CD4-positive, alpha-beta memory T cell (primary cell): ENCODE measurements at places on chromosomes 13 and 19.

GRCh38 chr13:78997902-78998629 lies 339.1 kb upstream of the OBI1 start:
- DNase-seq = no peak

DNA sequence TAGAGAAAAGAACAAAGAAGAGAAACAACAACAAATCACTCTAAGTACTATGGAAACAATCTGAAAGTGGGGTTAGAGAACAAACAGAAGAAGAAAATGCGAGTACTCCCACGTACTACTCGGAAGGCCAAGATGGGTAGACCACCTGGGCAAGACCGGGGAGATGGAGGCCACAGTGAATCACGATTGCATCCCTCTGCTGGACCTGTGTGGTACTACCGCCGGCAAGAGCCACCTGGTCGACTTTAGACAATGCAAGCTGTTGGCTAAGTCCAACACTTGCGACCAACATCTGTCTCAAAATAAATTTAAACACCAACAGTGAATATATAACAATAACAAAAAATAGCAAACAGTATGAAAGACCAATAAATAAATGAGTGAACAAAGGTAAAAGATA lies 45.5 kb upstream of the ZNF91 start:
- no peak for DNase-seq

- peak; percentile 18 for DNase-seq
Measured at GRCh38 chr13:113292021-113292862, 4.8 kb upstream of the LAMP1 start.

DNA sequence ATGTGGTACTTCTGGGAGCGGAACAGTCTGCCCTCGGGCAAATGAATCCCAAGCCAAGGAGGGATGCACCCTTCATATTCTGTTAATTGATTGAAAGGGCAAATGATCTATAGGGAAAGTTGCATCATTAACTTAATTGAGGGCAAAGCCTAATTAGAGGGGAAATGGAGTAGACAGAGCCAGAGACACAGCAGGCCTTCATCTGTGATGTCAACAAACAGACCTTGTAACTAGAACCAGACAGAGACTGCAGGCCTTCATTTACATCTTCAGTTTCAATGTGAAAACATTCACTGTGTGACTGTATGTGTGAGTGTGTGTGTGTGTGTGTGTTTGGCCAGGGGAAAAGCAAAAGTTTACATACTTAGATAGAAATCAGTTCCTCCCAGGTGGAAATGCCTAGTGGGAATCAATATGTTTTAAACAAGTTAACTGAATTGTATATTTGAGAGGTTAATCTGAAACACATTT lies 126.4 kb downstream of the SPRY2 start:
- no peak for DNase-seq

GRCh38 chr13:60584976-60585375 lies 188.0 kb downstream of the TDRD3 start:
- DNase-seq = no peak

GRCh38 chr13:110687736-110688135 lies 18.2 kb downstream of the CARS2 start:
- DNase-seq = no peak

GRCh38 chr13:28542804-28543203 lies 47.9 kb upstream of the FLT1 start:
- no peak for DNase-seq

DNA sequence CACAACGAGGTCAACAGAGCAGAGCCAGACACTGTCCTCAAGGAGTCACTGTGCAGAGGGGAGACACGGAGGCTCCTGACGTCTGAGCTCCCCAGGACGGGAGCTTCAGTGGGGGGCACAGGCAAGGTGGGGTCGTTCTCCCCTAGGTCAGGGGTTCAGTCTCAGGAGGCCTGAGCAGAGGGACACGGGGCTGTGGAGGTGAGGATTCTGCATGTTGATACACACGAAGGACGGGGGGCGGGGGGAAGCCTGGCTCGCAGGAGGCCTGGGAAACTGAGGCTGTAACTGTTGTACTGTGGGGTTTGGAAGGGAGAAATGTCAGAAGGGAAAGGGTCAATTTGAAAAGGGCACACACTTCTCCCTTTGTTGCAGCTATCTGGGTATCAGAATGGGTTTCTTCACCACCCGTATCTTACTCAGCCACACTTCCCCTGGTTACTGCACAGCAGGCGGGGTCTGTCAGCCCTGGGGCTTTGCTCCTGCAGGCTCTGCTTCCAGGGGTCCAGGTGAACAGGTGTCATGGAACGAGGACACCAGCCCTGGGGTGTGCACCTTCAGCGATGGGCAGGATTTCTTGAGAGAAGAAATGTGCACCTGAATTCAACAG lies 748 bp upstream of the SIGLEC8 start:
- no peak for DNase-seq

DNA sequence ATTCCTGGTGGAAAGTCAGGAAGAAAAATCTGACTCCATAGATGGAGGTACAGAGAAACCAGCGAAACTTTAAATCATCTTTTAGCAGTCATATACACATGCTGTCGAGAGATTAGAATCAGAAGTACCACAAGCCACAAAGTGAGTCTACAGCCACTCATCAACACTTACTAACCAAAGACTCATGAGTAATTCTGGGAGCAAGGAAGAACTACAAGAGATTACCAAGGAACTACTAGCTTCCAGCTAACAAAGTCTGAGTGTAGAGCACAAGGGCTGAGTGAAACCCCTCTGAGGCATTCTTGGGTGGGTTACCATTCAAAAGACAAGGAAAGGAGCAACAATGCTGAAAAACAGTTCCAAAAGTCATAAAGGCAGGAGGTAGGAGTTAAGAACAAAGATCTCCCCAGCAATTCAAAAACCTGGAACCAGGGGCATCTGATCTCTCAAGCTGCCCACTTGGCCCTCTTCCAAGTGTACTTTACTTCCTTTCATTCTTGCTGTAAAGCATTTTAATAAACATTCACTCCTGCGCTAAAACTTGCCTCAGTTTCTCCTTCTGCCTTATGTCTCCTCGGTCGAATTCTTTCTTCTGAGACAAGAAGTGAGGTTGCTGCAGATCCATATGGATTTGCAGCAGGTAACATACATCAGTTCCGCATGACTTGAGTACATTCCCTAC lies 13.0 kb downstream of the RBM26 start:
- DNase-seq = peak; percentile 43

- no peak for DNase-seq
Measured at GRCh38 chr19:4061683-4062418, 4.8 kb downstream of the ZBTB7A start.

DNA sequence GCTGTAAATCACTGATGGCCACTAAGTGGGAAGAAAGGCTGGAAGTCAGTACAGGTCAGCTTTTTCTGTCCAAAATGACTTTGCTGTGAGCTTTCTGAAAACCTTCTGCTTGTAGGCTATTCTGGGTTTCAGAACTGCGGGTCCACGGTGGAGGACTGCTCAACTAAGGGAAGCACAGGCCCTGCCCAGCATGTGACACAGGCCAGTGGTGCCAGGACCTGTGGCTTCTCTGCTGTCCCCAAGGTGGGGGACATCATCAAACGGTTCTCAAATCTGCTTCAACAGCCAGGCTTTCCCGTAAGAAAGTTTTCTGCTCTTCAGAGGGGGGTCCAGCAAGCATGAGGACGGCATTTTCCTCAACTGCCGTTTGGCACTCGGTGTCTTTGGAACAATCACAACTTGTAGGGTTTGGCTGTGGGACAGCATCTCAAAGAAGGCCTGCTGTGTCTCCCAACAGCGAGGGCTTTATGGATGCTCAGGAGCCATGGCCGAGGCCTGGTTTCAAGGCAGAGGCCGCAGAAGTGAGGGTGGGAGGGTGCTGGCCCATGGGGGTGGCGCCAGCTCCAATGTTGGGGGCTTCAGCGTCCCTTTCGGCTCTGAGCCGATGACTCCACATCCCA lies 3.8 kb downstream of the SGTA start:
- DNase-seq = no peak

- DNase-seq = no peak
Measured at GRCh38 chr13:93649496-93649895, 422.9 kb downstream of the GPC6 start.

DNA sequence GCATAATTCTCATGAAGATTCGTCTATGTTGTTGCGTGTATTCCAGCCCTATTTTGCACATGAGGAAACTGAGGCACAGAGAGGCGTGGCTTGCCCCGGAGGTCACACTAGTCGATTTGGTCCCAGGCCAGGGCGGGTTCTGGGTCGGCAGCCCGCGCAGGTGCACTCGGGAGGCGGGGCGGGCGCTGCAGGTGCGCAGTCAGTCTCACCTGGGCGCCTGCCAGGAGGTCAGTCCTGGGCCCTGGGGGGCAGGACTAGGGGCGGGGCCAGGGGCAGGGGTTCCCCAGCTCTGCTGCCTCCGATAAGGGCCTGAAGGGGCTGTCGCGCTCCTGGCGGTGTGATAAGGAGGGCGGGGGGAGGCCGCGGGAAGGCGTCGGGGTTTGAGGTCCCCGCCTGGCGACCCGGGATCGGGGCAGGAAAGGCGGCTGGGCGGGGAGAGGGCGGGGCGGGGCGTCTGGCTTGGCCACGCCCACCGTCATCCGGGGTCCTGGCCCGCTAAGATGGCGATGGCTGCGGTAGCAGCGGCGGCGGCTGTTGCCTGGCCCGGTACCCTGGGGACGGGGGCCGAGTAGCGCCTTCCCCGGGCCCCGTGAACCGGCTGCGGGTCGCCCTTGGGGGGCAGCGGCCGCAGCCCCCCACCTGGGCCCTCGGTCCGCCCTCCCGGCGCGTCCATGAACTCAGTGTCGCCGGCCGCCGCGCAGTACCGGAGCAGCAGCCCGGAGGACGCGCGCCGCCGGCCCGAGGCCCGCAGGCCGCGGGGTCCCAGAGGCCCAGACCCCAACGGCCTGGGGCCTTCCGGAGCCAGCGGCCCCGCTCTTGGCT lies at the start of gene ATG4D:
Gene ATG4D (plus strand): TSS at position 485 of the 822 bp plus-strand sequence. CDS start 187 bp downstream, at position 672.
- peak; percentile 85 for DNase-seq

GRCh38 chr13:33139780-33140535 lies 123.7 kb downstream of the KL start:
- no peak for DNase-seq

- peak; percentile 39 for DNase-seq
Measured at GRCh38 chr19:52600639-52601024, 30.5 kb downstream of the ZNF701 start.

- DNase-seq = peak; percentile 85
Measured at GRCh38 chr19:7868671-7869452, 5.3 kb downstream of the PRR36 start.

DNA sequence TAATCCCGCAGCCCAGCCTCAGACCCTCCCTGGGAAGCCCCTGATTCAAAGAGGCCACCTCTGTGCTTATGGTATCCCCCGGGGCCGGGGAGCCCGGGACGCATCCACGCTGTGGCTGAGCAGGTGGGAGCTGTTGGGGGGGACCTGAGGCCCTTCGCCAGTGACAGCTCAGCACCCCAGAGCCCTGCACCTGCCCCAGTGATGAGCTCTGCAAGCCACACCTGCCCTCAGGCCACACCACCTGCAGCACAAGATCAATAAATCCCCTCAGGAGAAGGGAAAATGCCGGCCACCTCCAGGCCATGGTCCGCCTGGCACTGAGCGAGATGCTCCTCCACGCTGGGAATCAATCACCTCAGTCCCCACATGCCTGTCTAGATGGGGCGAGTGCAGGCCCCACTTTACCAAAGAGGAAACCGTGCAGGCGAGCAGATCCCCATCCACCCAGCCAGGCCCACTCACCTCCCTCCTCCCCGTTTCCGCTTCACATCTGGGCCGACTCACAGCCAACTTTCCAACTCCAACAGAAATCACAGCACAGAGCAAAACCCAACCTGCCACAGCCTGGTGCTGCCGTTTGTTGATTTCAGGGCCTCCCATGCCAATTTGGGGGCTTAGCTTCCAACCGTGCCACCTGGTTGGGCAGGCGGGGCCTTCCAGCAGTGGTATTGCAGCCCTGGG lies 12.8 kb downstream of the MOB3A start:
- peak; percentile 80 for DNase-seq

DNA sequence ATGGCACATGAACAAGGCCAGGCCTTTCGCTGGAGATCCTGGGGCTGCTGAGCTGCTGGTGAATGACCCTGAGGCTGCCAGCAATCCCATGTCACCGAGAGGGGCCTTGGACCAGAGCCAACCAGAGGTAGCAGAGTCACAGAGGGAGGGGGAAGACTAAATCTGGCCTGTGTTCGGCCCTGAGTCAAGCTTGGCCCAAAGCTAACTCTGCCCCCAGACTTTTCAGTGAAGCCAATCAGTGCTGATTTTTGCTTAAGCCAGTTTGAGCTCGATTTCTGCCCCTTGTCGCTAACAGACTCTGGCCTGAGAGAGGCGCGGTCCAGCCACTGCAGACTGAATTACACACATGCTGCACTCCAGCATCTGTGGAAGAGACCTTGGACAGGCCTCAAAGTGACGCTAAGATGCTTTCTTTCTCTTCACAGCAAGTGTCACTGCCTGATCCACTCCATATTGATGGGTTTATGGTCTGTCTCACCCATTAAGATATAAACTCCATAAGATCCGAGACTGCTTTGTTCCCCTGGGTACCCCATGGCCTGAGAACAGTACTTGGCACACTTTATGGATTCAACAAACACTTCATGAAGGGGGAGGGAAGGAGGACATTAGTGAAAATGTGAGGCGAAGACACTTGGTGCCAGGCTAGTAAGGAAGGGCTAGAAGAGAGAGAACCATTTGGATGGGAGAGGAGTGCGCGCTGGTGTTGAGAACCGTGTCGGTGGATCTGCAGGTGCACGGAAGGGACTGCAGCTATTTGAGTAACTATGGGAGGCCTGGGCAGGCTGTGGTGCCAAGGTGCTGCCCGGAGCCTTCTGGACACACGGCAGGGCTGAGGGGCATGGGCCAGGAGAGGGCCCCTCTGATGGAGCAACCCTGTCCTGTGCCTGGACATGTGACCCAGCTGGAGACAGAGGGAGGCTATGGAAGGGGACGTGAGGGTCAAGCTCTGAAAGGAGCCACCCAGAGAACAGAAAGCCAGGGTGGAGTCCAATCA lies 17.6 kb downstream of the RANBP3 start:
- DNase-seq = no peak

GRCh38 chr19:15187026-15188007 lies 13.5 kb downstream of the NOTCH3 start:
- no peak for DNase-seq

DNA sequence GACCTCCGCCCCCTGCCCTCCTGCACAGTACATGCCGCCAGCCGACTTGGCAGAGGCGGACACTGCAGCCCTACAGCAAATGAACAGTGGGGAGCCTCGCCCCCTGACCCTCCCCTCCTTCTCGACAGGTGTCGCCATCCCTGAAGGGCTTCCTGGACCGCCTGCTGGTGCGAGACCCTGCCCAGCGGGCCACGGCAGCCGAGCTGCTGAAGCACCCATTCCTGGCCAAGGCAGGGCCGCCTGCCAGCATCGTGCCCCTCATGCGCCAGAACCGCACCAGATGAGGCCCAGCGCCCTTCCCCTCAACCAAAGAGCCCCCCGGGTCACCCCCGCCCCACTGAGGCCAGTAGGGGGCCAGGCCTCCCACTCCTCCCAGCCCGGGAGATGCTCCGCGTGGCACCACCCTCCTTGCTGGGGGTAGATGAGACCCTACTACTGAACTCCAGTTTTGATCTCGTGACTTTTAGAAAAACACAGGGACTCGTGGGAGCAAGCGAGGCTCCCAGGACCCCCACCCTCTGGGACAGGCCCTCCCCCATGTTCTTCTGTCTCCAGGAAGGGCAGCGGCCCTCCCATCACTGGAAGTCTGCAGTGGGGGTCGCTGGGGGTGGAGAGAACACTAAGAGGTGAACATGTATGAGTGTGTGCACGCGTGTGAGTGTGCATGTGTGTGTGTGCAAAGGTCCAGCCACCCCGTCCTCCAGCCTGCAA lies 18.3 kb upstream of the NCCRP1 start:
- no peak for DNase-seq

- DNase-seq = no peak
Measured at GRCh38 chr13:103812971-103813370, 746.8 kb upstream of the SLC10A2 start.

GRCh38 chr13:78476910-78477309 lies 126.4 kb downstream of the POU4F1 start:
- no peak for DNase-seq

GRCh38 chr19:49860336-49861102 lies 6.9 kb downstream of the PNKP start:
- DNase-seq = no peak
